Urinary bladder (tissue), 4 donors: ENCODE measurements at places on chromosomes 3 and 15.

DNA sequence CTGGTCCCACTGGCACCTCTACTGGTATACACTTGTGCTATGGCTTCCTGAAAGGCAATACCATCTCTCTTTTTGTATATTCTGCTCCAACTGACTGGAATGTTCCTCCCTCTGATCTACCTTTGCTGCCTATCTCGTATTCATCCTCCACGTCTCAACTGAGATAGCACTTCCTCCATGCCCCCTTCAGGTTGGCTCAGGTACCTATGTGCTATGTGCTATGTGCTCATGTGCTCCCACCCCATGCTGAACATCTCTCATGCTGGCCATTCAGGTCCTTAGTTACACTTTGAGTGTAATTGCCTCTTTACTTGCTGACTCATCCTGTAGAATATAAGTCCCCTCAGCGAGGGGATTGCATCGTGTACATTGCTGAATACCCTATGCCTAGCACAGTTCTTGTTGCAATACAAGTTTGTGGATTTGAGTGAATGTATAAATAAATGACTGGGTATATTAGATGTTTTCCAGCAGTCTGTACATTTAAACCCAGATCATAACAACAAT is 156.9 kb downstream of the SOX2 start:
- no peak for DNase-seq

GRCh38 chr3:172256101-172256734 is 192.0 kb downstream of the GHSR start:
- DNase-seq, result no peak

DNA sequence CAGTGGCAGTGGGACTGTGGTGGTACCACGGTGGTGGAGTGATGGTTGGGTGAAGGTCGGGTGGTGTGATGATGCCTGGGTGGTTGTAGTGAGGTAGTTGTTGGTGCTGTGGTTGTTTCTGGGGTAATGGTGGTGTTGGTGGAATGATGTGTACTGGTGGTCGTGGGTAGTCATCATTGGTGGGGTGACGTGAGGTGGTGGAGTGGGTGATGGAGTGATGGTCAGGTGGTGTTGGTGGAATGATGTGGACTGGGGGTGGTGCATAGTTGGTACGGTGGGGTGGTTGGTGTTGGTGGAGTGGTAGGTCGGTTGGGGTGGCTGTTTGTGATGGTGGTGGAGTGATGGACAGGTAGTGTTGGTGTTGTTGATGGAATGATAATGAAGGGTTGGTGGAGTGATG is 87.1 kb downstream of the PDCD6IP start:
- DNase-seq, result no peak

DNA sequence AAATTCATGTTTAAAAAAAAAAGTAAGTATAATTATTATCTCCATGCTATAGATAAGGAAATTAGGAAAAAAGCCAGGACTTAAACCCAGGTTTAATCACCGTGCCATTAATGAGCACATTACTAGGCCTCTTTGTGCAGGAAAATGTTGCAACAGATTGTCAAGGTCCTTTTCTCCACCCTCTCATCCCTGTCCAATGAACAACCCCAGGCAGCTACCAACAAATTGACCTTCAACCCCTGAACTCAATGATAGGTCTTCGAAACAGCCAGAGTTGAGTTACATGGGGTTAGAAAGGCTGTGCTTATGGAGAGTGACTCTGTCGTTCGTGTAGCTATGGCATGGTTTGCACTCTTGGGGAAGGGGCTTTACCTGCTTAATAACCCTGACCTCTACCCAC is 84.2 kb upstream of the CTNNB1 start:
- DNase-seq, result no peak

DNA sequence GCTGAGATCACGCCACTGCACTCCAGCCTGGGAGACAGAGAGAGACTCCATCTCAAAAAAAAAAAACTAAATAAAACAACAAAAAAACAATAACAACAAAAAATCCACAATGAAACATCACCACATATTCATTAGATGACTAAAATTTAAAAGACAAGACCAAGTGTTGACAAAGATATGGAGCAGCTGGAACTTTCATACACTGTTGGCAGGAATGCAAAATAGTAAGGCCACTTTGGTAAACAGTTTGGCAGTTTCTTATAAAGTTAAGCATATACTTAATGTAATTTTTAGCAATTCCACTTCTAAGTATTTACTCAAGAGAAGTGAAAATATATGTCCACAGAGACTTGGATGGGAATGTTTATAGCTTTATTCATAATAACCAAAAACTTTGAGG is 43.2 kb downstream of the RBP2 start:
- DNase-seq, result no peak

GRCh38 chr15:36769098-36769497 is 189.7 kb downstream of the CDIN1 start:
- DNase-seq, result no peak

DNA sequence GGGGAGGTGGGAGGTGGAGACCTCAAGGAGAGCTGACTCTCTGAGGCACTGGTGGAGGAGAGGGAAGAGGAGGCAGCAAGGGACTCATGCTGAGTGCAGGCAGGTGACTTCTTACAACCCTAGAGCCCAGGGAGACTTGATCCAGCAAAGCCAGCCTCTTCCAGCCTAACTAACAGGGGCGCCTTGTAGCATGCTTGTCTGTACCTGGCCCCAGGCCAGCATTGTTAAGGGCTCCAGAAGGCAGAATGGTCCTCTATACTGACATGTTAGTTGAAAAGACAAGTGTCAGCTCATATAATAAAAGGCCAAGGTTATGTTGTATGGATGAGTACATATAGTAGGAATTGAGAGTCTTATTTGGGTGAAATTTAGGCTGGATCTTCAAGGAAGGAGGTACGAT is 65.4 kb downstream of the CHDH start:
- DNase-seq, result no peak

DNA sequence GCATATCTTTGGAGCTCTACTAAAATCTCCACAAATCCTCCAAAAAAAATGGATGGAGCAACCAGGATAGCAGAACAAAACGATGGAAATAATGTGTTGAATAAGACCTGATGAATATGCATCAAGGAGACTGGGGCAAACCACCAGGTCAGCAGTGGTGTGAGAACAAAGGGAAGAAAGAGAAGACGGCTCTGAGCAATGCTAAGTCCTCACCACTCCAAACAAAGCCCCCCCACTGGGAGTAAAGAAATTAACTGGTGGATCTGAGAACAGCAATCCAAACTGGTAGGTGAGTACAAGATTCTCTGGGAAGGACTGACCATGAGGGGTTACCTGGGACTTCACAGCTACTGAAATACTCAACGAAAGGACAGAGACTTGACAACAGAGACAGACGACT is 977.3 kb downstream of the TBL1XR1 start:
- no peak for DNase-seq

GRCh38 chr15:38463893-38464292 is 10.0 kb downstream of the FAM98B start:
- no peak for DNase-seq
